Renal pelvis (tissue), 12 donors: ENCODE measurements at places on chromosomes 5 and 9. TPM values are rescaled to one million over a fixed set of nuclear protein-coding genes. Genes with fewer than 3 reads are reported as not detected.
A peak's percentile ranks its signal among the peaks of the same experiment; 100 is the strongest.

DNA sequence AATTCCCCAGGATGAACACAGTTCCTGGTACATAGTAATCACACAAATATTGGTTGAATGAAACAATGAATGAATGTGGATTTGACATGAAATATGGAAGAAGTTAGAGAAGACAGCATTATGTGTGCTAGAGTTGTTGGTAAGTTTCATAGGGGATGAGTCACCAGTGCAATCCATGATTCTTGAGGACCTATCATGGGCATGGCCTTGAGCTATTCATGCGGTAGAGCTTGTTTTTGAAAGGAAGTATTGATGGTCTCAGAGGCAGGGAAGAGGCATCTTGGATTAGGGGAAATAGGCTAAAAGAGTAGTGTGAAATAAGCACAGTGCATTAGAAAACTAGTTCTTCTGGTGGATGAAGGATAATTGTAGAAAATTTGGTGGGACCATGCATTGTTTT lies 22.1 kb downstream of the SPATA31D1 start:
- no peak for DNase-seq

GRCh38 chr5:40559306-40559705 lies 120.4 kb upstream of the PTGER4 start:
- no peak for DNase-seq

DNA sequence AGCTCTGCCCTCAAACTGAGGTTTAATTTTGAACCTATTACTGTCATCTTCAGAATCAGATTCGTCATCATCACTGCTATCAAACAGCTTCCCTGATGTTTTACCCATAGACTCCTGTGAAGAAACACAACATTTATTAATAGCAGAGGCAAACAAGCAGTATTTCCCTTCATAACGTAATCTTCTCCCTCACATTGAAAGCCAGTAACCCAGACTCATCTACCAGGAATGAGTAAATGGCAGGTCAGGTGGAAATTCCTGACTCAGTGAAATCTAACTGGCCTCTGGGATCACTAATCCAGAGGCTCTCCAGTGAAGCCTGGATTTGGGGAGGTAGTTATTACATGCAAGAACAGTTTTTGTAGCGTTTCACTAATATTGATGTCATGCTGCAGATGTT lies 14.6 kb downstream of the NOL8 start:
- DNase-seq: no peak

The TLX3 gene
- polyA plus RNA-seq: not detected

DNA sequence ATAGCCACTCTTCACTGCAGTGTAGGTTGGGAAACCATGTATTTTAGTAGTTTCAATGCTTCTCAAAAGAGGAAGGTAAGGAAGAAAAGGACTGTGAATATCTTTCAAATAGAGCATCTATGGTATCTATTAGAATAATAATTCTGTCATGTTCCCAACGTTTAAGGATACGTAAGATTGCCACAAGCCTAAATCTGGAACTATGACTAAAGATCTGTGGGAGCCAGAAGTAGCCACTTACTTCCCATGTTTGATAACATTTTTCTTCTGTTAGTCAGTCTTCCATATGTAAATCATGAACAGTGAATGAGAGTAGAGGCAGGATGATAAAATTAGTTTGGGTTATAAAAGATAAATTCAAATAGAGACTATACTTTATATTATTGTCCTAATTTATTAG lies 16.3 kb upstream of the MROH2B start:
- DNase-seq: no peak

The AQP3 gene
- 92.2 TPM for polyA plus RNA-seq

DNA sequence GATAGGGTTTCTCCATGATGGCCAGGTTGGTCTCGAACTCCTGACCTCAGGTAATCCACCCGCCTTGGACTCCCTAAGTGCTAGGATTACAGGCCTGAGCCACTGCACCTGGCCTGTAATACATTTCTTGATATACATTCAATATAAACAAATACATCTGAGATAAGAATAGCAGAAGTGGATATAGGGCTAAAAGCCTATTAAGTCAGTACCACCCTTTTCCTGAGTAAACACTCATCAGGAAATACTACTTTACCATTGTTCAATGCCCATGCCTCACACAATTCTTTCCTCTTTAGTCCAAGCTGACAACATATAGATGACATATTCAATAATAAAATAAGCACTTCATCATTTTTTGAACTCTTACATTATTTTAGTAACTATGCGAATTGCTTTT lies 64.8 kb downstream of the MRPS27 start:
- DNase-seq: no peak

The GLDC gene
- 21.6 TPM for polyA plus RNA-seq

DNA sequence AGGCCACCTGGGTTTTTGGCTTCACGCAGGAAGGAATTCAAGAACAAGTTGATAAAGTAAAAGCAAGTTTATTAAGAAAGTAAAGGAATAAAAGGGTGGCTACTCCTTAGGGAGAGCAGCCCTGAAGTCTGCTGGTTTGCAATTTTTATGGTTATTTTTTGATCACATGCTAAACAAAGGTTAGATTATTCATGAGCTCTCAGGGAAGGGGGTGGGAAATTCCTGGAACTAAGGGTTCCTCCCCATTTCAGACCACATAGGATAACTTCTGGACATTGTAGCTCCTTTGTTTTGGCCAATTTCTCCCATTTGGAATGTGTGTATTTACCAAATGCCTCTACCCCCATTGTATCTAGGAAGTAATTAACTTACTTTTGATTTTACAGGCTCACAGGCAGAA lies 63.9 kb upstream of the SYK start:
- no peak for DNase-seq

- no peak for DNase-seq
Measured at GRCh38 chr9:106060885-106061284, 366.5 kb downstream of the TMEM38B start.

- DNase-seq: no peak
Measured at GRCh38 chr5:25707093-25707492, 1062.3 kb upstream of the CDH10 start.

DNA sequence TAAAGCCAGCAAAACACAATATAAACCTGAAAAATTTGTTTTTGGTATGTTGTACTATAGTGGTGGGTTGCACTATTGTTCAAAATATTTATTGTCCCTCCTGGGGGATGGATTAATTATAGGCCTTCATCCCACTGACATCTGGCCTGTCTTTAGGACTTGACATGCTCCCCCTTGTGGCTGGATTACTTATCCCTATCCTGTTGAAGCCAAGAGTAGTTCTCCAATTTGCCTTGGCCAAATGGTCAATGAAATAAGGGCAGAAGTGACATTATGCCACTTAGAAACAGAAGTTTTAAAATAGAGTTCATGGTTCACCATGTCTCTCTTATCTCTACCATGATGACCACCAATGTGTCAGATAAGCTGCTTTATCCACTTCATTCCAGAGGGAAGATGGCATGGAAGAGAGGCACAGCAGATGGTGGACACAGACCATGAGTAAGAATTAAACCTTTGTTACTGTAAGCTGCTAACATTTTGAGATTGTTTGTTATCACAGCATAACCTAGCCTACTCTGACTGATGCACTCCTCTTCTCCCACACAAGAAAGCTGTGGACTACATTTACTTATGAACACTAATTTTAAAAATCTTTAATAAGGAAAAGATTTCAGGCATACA lies 29.2 kb upstream of the ARHGEF28 start:
- DNase-seq: no peak

DNA sequence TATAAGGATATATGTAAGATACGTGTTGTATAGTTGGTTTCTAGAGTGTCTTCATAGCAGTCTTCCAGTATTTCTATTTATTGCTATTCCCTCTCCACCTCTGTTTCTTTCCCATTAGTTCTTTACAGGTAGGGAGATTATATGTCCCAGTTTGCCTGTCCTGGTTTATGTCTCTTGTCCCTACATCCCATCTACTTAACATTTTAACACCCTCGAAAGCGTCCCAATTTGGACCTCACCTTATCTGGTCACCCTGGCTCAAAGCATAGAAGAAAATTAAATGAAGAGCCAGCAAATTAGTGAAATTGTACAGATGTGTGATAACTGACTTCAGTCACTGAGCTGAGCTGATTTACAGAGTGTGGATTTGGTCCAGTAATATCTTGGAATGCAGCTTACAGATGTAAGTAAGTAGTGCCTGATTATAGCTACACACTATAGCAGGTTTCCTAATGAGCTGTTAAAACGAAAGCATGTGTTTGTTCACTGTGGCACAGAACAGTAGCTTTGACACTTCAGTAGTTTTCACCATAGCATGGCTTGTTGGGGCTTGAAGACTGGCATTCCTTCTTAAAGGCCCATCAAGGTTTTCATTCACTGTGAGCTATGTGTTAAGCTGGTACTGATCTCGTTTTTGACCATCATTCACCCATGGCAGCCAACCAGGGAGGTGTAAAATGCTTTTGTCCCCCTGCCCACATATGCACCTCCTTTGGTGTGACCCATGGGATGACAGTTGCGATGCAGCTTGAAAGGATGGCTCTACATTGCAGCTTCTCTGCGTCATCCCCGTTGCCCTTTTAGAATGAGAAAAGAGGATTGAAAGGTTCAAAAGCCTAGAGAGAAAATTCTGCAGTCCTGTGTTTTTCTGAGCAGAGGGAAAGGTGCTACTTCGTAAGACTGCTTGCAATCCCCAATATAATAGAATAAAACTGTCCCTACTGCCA lies 192.1 kb upstream of the DMRT1 start:
- DNase-seq: peak; percentile 67

The PCDHGA2 gene
- polyA plus RNA-seq: 8.3 TPM

DNA sequence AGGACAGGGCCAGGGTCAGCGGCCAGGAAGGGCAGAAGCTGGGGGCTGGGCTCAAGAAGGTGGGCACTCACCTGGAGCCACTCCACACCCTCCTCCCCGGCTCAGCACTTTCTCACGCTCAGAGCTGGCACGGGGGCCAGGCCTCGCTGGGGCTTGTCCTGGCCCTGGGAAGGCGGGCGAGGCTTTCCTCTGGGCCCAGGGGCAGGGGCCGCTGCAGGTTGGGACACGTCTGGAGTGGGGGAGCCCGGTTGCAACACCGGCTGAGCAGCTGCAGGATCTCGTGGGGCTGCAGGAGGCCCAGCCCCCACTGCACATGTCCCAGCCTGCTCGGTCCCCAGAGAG lies 38.9 kb upstream of the EGFL7 start:
- no peak for DNase-seq

GRCh38 chr5:74063346-74063745 lies 437.4 kb downstream of the ARHGEF28 start:
- DNase-seq: no peak

The N4BP3 gene
- 5.0 TPM for polyA plus RNA-seq

- no peak for DNase-seq
Measured at GRCh38 chr5:172229904-172230303, 35.9 kb downstream of the EFCAB9 start.

The ATP6V1G1 gene
- polyA plus RNA-seq: 227 TPM

DNA sequence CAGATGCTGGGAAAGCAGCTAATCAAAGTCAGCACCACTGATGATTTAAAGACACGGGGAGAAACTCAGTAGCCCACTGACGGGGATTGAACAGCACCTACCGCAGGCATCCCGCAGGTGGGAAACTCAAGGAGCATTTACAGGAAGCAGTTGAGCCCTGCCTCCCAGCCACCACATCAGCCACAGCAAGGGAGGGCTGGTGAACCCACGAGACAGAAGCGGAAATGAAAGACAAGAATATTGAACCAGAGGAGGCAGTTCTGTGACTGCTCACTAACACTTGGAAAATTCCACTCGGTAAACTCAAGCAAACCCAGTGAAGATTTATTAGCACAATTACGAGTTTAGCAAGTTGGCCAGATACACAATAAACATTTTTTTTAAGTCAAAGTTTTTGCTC lies 10.6 kb upstream of the FAM163B start:
- DNase-seq: no peak

GRCh38 chr5:95087816-95088317 lies 197.0 kb downstream of the MCTP1 start:
- no peak for DNase-seq

The ITK gene
- polyA plus RNA-seq: 0.33 TPM

The FOXD4L5 gene
- 0.11 TPM for polyA plus RNA-seq

The CRHBP gene
- 25.5 TPM for polyA plus RNA-seq

DNA sequence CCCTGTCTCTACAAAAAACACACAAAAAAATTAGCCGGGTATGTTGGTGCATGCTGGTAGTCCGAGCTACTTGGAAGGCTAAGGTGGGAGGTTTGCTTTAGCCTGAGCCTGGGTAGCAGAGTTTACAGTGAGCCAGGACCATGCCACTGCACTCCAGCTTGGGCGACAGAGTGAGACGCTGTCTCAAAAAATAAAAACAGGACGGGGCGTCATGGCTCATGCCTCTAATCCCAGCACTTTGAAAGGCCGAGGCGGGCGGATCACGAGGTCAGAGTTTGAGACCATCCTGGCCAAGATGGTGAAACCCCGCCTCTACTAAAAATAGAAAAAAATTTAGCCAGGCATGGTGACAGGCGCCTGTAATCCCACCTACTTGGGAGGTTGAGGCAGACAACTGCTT lies 40.3 kb downstream of the UBE2D2 start:
- no peak for DNase-seq

DNA sequence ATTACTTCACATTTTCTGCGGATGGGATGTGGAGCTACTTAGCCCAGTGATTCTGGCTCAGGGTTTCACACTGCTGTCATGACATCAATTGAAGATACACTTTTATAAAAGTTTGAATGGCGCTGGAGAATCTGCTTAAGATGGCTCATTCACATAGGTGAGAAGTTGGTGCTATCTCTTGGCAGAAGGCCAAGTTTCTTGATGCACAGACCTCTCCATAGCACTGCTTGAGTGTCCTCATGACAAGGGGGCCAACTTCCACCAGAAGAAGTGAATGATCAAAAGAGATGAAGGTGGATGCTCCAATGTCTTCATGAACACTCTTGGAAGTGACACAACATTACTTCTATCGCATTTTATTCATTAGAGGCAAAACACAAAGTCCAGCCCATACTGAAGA lies 403.7 kb upstream of the CCNG1 start:
- DNase-seq: no peak

The HOMER1 gene
- 21.1 TPM for polyA plus RNA-seq

The TAF11L10 gene
- polyA plus RNA-seq: not detected

GRCh38 chr5:113823696-113824095 lies 310.2 kb downstream of the YTHDC2 start:
- no peak for DNase-seq
